HTR-8/SVneo (cell line): ENCODE measurements at places on chromosomes 5 and 9.

GRCh38 chr9:110835404-110835803 lies 166.8 kb downstream of the MUSK start:
- DNase-seq, result peak; percentile 61

DNA sequence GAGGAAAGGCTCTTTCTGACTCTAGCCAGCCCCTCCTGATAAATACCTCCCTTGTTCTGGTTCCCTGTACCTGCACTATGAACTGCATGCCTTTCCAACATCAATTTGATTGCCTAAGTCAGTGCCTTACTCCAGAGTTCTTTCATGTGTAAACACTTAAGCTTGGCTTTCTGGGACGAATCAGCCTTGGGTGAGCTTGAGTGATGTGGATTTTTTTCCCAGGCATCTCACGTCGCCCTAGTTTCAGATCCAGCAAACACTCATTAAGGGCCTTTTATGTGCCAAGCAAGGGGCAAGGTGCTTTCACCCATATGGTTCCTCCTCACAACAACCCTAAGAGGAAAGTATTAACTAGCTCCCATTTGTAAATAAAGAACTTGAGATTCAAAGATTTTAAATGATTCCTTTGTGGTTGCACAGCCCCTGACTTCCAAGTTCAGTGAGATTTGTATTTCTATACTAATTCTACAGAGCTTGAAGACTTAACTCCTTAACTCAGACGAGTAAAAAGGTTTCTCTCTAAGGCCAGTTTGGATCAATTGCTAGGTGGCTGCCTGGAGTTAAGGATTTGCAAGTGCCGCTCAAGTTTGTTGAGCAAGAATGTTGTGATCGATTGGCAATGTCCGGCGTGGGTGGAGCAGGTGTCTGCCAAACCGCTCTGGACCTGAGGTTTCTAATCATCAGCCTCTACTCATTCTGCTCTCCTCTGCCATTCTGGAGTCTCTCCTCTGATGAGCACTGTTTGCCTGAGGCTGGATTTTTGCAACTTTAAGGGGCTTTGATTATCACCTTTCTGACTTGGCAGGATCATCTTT lies 20.2 kb upstream of the TJP2 start:
- DNase-seq, result no peak

GRCh38 chr9:127361561-127361960 lies 35.4 kb upstream of the SLC2A8 start:
- no peak for DNase-seq

- DNase-seq, result no peak
Measured at GRCh38 chr5:178474562-178475184, 115.5 kb downstream of the COL23A1 start.

DNA sequence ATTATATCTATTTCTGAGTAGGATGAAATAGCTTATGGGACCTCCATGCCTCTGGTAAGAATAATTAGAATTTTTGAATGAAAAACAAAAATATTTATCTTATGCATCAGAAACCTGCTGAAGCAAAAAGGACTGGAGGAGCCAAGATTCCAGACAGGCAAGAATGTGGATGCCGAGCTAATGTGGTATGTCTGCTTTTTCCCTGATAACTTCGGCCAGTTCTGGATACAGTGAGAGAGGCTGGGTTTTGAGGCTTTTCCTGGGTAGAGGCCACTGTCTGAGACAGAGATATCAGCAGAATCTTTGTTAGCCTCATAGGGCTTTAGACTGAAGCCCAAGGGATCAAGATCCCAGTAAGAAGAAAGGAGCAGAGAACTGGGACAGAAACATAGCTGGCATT lies 5.2 kb upstream of the CTNND2 start:
- no peak for DNase-seq

DNA sequence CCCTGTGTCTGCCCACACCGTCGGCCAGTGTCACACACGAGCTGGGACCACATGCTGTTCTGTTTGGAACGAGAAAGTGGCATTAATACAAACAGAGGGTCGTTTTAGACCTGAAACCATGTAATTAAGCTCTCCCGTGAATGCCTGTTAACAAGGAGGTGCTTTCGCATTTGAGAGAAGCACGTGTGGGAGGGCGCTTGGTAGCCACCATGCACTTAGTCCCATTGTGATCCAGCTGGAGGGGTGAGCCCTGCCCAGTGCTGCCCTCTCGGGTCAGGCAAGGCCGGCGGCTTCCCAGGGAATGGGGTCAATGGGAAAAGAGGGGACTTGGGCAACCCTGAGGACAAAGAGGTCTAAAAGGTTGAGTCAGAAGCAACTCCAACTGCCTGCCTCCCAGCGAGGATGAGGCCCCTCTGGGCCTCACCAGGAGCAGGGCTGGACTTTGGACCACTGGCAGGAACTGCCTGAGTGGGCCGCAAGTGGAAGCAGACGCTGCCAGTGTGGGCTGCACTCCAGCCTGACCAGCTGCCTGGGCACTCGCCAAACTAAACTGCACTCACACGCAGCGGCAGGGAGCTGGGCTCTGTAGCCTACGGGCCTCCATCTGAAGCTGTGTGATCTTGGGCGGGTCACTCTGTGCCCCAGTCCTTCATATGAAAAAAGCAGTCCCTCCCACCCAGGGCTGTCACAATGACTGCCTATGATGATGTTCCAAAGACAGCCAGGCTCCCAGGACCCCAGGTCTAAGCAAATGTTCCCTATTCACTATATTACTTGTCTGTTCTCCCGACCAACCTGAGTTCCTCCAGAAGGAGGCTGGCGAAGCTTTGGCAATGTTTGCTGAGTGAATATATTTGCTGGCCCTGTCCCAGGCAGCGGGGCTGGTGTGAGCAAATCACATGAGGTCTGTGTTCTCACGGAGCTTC lies 195.7 kb downstream of the CDK5RAP2 start:
- DNase-seq, result no peak

GRCh38 chr9:132800038-132800648 lies 77.9 kb downstream of the AK8 start:
- DNase-seq, result peak; percentile 61
